ENCODE measurements at places on chromosomes 6 and 20.

GRCh38 chr6:158284876-158285655, 27.2 kb upstream of the TULP4 start:
- DNase-seq = no peak

- DNase-seq = no peak
These were observed 10.6 kb upstream of the SAMD3 start for GRCh38 chr6:130233330-130233729.

DNA sequence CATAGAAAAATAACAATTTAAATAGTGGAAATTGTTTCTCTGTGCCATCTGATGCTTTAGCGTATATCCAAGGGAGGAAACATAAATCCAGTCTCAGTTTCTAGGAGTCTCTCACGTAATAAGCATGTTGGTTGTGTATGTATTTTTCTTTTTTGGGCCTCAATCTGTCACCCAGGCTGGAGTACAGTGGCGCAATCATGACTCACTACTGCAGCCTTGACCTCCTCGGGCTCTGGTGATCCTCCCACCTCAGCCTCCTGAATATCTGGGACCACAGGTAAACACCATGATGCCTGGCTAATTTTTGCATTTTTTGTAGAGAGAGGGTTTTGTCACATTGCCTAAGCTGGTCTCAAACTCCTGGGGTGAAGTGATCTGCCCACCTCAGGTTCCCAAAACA, 78.6 kb upstream of the PLN start:
- DNase-seq = no peak

DNA sequence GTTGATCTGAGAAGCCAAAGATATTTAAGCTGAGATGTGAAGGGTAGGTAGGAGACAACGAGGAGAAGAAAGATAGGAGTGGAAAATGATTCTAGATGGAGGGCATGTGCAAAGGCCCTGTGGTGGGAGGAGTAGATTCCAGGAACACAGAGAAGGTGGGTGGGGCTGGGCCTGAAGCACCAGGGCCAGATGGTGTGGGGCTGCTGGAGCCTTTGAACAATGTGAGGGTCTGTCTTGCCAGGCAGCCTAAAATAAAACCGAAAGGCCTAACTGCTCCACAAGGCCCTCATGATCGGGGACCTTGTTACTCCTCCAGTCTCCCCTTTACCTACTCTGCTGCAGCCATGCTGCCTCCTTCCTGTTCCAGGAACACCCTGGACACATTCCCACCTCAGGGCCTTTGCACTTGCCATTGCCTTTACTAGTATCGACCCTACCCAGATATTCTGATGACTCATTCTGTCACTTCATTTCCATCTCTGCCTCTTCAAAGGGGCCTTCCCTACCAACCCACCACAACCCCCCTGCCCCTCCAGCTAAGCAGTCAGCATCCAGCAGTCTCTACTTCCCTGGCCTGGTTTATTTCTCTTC, 20.0 kb downstream of the FAM110A start:
- DNase-seq = no peak

GRCh38 chr20:48986899-48987298, 59.2 kb upstream of the CSE1L start:
- DNase-seq = peak; percentile 26

DNA sequence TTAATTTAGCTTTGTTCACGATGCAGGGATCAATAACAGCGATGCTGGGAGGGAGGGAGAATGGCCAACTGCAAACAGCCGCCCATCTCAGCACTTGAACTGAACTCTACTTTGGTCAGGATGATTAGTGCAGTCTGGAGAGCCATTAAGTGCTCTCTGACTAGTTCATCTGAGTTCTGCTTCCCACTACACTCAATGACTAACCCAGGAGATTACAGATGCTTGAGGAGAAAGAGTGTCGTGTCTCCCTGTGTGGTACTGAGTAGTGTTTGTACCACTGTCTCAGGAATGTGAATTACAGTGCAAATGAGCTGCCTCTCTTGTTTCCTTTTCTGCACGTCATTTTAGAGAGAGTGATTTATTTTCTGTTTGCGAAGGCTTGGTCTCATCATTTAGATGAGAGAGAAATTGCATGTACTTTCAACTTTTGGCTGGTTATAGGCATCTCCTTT, 23.5 kb downstream of the CARMIL1 start:
- DNase-seq = peak; percentile 18

DNA sequence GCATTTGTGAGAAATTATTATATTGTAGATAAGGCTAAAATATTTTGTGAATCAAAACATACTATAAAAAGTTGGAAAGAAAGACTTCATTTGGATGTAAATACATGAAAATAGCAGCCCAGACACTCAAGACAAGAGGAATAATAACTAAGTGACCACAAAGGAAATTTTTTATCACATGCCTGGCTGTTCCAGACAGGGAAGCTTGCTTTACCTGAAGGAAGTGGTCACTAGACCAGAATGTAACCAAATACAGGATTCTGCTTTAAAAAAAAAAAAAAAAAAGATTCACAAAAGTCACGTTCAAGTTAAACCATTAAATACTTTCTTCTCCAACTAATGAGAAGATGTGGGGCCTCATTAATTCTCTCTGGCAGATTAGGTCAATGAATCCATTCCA, 9.3 kb upstream of the HLA-DQB2 start:
- no peak for DNase-seq

- no peak for DNase-seq
These were observed 79.0 kb downstream of the LYRM4 start for GRCh38 chr6:5181510-5182317.

DNA sequence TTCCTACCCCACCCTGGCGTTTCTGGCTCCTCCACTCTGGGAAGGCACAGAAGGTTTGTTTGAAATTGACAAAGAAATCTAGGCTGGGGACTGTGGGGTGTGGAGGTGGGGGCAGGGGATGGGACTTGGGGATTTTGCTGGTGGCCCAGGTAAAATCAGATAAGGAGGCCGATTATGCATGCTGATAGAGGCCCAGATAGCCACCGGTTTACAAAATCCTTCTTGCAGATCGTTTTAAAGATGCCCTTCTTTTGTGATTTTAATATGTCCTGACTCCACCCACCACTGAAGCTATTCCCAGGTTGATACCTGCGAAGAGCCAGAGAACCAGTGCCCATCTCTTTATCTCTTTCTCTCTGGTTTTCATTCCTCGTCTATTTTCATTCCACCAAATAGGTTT, 104.9 kb downstream of the TFAP2C start:
- no peak for DNase-seq
